Activated CD8-positive, alpha-beta memory T cell treated with anti-CD3 and anti-CD28 coated beads for 48 hours (primary cell): ENCODE measurements at places on chromosomes 1 and 21.

DNA sequence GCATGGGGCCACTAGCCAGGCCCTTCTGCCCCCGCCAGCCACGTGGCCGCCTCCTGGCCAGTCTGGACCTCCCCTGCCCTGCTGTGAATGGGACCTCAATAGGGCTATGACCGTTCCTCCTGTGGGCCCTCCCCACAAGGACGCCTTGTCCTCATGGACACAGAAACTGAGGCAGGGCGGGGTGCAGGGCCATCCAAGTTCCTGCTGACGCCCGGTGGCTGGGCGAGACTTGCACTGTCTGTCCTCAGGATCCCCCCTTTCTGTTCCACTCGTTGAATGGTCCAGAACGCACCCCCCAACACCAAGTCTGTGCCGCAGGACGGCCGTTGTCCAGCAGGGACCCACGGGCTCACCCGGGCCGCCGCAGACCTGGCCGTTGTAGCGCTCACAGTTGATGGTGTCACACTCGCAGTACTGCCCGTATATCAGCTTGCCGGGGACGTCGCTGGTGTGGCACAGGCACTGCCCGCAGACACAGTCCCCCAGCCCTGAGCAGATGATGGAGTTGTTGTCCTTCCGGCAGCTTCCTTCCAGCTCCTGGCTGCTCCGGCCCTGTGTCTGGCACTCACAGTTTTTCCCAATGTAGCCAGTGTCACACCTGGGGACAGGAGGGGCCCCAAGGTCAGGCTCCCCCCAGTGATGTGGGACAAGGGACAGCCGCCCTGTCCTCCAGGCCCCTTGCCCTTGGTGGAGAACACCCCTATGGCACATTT lies 16.3 kb upstream of the PTTG1IP start:
- DNase-seq = no peak

DNA sequence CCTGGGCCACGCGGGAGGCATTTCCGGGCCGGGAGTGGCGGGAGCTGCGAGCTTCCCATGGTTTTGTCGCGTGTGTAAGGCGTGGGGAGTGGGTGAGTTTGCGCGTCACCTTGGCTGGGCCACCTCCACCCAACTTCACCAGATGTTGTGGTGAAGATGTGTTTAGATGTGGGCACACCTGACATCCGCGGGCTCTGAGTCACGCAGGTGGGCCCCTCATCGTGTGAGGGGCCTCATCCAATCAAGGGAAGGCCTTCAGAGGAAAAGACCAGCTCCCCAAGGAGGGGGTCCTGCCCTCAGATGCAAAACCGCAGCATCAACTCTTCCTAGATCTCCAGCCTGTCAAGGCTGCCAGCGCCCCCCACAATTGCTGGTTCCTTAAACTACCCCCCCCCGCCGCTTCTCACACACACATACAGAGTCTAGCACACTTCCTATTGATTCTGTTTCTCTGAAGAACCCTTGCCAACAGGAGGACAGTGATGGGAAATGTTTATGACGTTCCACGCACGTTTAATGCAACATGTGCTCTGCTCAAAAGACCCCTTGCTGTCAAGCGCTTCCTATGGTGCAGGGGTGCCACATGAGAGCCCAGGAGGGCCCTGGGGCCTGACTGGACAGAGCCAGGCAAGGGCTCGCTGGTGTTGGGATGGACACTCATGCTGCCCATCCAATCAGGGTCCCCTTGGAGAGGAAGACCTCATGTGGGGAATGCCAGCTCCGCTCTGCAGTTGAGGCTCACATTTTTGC lies 11.9 kb downstream of the ACTRT2 start:
- DNase-seq = no peak

GRCh38 chr1:205183676-205184335 lies 27.7 kb downstream of the DSTYK start:
- DNase-seq = no peak

DNA sequence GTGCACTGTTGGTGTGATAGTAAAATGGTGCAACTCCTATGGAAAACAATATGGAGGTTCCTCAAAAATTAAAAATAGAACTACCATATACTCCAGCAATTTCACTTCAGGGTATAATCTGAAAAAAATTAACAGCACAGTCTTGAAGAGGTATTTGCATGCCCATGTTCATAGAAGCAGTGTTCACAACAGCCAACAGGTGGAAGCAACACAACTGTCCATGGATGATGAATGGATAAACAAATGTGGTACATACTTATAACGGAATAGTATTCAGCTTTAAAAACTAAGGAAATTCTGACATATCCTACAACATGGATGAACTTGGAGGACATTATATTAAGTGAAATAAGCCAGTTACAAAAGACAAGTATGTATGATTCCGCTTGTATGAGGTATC lies 8.2 kb downstream of the TTLL7 start:
- no peak for DNase-seq

DNA sequence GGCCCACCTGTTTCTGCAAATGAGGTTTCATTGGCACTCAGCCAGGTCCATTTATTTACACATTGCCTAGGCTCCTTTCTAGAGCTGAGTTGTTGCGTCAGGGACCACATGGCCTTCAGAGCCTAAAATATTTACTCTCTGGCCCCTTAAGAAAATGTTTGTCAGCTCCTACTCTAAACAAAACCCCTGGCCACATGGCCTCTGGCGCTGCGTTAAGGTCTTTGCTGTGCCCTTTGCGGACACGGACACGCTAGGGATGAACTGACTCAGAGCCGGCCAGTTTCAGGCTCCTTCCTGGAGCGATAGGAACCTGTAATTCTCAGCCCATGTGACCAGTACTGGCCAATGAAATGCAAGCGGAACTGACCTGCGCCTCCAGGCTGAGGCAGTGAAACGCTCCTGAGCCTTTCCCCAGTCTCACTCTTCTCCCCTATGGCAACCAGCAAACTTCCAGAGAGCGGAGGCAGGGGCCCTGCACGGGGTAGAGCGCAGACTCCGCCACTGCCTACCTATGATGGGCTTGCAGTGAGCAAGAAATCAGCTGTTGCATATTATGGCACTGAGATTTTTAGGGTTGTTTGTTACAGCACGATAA lies 160.3 kb downstream of the ETS2 start:
- no peak for DNase-seq

DNA sequence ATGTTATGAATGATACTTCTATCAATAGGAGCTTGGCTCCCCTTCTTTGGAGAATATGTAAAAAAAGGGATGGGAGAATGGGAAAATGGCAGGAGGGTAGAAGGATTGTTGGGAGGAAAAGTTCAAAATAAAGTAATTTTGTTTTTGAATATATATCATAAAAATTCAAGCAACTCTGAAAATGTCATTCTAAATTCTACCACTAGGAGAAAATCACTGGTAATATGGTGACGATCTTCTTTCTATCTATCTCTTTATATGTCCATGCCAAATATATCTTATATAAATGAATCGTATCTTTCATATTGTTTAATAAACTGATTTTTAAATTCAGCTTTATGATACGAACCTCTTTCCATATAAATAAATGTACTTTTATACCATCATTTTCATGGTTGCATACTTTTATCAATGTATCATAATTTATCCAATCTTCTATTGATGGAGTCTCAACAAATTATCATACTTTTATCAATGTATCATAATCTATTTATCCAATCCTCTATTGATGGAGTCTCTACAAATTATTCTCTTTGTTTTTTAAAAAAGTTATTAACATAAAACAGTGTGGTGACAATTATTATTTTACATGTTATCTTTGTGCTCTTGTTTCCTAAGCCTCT lies 73.7 kb upstream of the MARK1 start:
- DNase-seq = no peak

- DNase-seq = no peak
These were observed 492 bp downstream of the FOXO6 start for GRCh38 chr1:41361495-41362356.

DNA sequence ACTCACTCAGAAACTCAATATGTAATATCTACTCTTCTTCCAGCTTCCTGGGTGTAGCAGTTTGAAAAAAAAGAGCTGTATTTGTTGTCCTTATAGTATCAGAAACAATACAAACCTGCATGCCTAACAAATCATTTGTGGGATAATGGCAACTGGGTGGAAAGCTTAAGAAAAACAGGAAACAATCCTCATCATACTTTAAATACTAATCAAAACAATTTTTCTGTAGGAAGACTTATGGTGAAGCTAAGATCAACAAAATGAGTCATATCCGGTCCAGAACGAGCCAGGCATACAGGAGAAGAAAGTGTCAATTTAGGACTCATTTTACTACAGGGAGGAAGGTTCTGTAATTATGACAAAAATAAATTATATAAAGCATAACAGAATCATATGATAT lies 181.8 kb upstream of the ADGRL4 start:
- DNase-seq = no peak

GRCh38 chr1:193700710-193701355 lies 514.4 kb upstream of the B3GALT2 start:
- DNase-seq = no peak

DNA sequence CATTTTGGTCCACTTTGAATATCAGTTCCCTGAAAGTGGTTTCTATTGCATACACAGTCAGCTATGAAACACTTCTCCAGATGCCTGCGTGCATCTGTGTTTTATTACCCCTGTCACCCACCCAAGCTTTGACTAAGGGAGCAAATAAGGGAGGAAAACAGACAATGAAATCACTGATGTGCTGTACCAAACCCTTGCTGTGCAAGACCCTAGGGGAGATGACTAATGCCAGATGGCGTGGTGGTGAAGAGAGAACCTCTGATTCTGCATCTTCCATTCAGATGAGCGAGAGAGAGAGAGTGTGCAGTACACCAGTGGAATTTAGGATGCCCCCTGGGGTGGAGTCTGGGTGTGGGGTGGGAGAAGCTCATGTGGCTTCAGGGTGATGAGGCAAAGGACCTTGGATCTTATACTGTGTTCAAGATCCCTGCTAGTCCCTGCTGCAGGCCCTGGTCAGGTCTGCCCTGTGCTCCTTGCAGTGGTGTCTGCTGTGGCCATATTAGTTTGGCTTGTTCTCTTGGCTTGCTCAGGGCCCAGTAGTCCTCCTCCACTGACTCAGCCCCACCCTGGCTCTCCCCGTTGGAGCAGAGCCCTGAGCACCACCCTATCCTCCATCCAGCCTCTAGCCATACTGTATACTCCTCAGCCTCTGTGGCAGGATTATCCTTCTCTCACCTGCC lies 18.5 kb downstream of the CLCA1 start:
- no peak for DNase-seq

DNA sequence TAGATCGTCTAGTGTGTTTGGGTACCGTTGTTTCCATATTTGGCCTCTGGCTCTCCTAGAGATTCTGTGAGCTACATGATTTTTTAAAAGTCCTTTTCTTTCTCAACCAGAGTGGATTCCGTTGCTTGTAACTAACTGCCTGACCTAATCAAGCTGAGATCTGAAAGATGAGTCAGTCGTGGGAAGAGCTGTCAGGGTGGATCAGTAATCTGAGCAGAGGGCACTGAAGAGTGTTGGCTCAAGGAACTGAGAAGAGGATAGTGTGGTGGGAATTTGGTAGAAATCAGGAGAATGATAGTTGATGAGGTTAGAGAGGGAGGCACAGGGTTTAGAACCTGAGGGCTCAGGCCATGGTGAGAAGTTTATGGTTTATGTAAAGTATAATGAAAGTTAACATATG lies 52.2 kb downstream of the TRAF5 start:
- DNase-seq = no peak

DNA sequence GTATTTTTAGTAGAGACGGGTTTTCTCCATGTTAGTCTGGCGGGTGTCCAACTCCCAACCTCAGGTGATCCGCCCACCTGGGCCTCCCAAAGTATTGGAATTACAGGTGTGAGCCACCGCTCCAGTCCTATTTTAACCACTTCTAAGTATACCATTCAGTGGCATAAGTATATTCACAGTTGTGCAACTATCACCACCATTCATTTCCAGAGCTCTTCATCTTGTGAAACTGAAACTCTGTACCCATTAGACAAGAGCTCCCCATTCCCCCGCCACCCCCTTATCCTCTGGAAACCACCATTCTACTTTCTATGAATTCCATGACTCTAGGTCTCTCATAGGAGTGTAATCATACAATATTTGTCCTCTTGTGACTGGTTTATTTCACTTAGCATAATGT lies 40.2 kb upstream of the CAMTA1 start:
- no peak for DNase-seq

- no peak for DNase-seq
These were observed 428.9 kb upstream of the C1orf87 start for GRCh38 chr1:60502506-60502905.

DNA sequence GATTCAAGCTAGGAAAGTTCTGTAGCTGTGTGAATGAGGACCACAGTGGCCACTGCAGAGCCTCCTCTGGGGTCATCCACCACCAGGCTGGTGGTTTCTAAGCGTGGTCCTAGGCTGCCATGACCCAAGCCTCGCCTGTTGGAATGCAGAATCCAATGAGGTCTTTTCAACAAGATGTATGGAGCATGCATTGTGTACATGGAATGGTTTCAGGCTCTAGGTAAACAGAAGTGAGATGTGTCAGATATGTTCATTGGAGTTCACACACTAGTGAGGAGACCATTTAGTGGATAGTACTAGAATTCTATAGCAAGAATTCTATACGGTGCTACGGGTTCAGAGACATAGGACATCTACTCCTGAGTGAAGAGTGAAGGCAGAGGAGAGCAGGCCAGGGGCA lies 10.7 kb downstream of the RNU5D-1 start:
- no peak for DNase-seq
